ENCODE measurements at places on chromosomes 5 and 9.

DNA sequence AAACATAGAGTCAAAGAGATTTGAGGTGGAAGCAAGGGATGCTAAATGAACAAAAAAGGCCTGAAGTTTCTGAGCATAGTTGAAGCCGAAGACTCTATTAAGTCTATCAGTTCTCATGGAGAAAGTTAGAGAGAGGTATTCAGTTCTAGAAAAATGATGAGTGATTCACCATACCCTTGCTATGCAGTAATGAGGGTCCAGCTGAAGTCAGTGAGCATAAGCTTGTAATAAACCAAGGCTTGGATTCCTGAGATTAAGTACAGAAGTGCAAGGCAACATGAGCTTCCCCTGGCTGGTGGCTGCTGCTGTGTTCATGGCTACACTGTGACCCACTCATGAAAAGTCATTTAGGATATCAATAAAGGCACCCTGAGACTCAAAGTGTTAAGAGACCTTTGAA lies 129.7 kb upstream of the MTAP start:
- DNase-seq = no peak

GRCh38 chr5:143086908-143087637 lies 316.4 kb downstream of the NR3C1 start:
- DNase-seq = no peak

- peak; percentile 76 for DNase-seq
These were observed 161.1 kb downstream of the MAST4 start for GRCh38 chr5:66757219-66757833.

- DNase-seq = no peak
These were observed 17.0 kb downstream of the ERAP2 start for GRCh38 chr5:96893342-96893741.

DNA sequence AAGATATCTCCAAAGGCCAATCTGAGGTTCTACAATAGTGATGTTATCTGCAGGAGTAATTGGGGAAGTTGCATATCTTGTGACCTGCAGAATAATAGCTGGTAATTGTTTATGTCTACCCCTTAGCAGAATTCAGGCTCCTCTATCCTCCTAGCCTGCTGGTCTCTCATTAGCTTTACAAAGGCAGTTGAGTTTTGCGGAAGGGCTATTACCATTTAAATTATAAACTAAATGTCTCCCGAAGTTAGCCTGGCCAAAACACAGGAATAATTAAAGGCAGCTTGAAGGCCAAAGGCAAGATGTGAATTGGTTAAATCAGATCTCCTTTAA lies 168.7 kb downstream of the TTC39B start:
- no peak for DNase-seq

- no peak for DNase-seq
These were observed 243.6 kb downstream of the PRELID2 start for GRCh38 chr5:145591578-145591977.

DNA sequence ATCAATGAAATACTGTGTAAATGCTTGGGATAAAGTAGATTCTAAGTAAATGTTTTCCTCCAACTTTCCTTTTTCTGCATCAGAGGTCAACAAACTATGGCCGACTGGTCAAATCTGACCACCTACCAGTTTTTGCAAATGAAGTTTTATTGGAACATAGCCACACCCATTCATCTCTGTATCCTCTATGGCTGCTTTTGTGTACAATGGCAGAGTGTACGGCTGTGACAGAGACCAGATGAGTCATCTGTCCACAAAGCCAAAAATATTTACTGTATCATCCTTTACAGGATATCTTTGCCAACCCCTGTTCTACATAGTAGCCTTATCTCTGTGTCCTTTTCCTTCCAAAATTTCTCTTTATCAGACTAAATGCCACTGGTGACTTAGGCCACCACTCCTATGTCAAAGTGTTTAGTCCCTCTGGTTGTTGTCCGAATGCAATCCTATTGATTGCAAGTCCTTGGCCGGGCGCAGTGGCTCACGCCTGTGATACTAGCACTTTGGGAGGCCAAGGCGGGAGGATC lies 218.4 kb upstream of the KLF4 start:
- DNase-seq = no peak

DNA sequence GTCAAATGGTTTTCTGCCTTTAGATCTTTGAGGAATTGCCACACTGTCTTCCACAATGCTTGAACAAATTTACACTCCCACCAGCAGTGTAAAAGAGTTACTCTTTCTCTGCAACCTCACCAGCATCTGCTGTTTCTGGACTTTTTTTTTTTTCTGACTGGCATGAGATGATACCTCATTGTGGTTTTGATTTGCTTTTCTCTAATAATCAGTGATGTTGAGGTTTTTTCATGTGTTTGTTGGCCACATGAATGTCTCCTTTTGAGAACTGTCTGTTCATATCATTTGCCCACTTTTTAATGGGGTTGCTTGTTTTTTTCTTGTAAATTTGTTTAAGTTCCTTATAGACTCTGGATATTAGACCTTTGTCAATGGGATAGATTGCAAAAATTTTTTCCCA lies 129.2 kb upstream of the PTGER4 start:
- DNase-seq = no peak

GRCh38 chr5:109718632-109719031 lies 28.9 kb downstream of the MAN2A1 start:
- DNase-seq = no peak

GRCh38 chr9:125822160-125822559 lies 75.0 kb downstream of the PBX3 start:
- DNase-seq = no peak

- DNase-seq = no peak
These were observed 32.6 kb upstream of the RNF130 start for GRCh38 chr5:180104168-180104530.

- no peak for DNase-seq
These were observed 126.2 kb upstream of the PLCXD3 start for GRCh38 chr5:41636605-41637004.

GRCh38 chr9:106069241-106069640 lies 374.9 kb downstream of the TMEM38B start:
- DNase-seq = no peak

DNA sequence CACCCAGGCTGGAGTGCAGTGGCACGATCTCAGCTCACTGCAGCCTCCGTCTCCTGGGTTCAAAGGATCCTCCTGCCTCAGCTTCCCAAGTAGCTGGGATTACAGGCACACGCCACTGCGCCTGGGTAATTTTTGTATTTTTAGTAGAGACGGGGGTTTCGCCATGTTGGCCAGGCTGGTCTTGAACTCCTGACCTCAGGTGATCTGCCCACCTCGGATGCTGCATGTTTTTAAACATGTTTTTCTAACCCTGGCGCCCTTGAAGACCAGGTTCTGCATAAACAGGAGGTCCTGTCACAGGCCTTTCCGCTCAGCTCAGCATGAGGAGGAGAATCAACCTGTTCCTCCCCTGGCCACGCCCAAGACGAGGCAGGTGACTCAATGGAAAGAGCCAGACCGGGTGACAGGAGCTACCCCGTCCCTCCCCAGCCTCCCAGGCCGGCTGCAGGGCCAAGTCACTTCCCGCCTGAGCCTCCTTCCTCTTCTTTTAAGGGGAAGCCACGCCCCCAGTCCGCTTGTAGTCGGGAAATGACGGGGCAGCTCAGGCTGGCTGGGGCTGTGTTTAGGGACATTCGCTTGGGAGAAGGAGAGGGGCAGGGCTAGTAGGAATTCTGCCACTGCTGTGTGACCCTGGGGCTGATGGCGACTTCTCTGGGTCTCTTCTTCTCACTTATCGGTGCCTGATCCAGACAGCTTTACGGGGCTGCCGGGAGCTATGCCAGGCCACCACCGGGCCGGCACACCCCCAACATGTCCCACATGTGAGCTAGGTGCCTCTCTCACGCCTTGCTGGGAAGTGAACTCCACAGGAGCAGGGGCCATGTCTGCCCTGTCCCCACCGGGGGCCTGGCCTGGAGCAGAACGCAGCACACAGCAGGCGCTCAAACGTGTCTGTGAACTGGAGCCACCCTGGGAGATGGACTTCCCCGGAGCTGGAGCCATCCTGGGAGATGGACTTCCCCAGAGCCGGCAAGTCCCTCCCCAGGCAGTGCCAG lies 6.1 kb downstream of the NOTCH1 start:
- peak; percentile 99 for DNase-seq

DNA sequence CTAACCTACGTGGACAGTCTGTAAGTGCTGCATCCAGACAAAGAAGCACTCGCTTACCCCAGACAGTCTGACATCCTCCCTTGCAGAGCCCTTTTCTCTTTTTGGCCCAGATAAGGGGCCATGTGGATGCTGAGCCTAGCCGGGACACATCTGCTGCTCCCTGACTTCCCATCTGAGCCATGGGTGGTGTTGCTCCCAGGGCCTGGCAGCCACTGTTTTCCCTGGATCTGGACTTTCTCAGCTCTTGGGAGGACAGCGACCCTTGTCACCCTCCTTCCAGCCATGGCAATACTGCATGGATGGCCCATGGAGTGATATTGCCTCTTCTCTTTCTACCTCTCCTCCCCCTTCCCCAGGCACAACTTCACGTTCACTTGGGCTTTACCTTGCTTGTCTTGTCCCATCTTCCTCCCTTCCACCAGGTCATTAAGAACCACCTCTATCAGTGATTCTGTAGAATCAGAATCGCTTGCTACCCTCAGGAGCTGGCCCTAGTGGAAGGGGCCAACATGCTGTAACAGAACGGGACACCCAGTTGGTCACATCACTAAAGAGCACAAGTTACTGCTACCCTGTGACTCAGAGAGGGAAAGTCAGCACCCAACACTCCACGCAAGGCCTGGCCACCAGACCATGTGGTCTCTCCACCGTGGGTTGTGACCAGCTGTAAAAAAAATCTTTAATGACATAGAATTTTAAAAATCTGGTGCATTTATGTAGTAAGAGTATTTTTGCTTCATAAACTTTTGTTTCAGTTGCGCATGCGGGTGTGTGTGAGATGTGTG lies 4.4 kb downstream of the NEURL1B start:
- no peak for DNase-seq
